ENCODE measurements at places on chromosomes 4 and X.

DNA sequence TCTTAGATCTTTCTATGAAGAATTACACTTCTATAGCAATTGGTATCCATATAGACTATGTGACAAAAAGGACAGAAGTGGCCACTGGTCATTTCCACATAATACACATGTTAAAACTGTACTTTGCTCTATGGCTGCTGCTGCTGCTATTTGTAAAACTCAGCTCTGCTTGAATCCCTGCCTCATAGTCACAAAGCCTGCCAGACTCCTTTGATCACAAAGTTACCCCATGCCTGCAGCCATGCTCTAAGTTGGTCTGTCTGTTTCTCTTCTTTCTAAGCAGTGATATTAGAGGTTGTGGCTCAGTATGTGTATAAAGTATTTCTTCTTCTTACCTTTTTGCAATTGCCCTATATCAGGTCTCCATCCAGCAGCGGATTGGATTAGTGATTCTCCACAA is 210.9 kb downstream of the GRID2 start:
- no peak for DNase-seq

GRCh38 chr4:113524505-113525186 is 236.9 kb downstream of the CAMK2D start:
- no peak for DNase-seq

DNA sequence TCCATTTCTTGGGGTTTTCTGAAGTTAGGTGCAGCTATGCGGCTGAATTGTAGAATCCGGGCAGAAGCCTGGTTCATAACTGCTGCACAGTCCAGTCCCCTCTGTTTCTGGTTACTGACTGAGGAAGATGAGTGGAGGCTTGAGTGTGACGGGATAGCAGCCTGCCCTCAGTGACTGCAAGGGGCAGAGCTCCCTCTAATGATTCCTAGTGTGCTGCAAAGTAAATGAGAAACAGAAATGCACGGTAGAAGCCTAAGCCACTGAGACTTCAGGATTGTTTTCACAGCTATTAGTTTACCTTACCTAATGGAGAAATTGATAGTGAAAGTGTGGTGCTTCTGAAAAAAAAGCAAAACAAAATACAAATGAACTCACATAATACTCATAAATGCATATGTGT is 189.2 kb downstream of the GPM6A start:
- no peak for DNase-seq

DNA sequence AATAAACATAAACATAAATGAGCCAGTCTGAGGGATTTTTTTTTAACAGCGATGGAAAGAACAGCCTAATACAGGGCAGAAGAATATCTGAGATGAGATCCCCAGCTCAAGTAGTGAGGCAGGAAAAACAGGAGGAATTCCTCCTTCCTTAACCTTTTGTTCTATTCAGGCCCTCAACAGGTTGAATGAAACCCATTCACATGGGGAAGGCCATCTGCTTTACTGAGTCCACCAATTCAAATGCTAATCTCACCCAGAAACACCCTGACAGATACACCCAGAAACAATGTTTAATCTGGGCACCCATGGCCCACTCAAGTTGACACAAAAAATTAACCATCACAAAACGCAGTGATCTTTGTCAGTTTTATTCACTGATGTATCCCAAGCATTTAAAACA is 45.5 kb downstream of the SMIM31 start:
- no peak for DNase-seq

GRCh38 chrX:70852294-70852693 is 56.2 kb downstream of the TEX11 start:
- no peak for DNase-seq

- peak; percentile 9 for DNase-seq
Observed at GRCh38 chr4:1047106-1047975, 35.9 kb downstream of the FGFRL1 start.

- no peak for DNase-seq
Observed at GRCh38 chrX:96683997-96684338, 674 bp upstream of the DIAPH2 start.

- DNase-seq = no peak
Observed at GRCh38 chrX:41887691-41888090, 35.7 kb downstream of the CASK start.

DNA sequence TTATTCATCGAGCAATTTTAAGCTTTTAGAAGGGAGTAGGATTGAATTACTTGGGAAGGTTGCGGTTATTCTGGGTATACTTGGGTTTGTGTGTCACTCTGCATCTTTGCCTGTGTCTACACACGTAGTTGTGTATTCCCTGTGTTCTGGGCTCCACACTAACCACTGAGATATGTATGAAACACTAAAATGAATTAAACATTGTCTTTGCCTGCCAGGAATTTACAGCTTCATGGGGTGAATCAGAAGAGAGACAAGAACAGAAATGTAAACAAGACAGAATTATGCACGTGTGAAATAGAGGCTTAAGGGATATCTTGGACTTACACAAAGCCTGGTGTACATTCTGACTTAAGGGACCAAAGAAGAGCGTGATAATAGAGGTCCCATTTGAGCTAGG is 228.5 kb downstream of the AFF2 start:
- no peak for DNase-seq

DNA sequence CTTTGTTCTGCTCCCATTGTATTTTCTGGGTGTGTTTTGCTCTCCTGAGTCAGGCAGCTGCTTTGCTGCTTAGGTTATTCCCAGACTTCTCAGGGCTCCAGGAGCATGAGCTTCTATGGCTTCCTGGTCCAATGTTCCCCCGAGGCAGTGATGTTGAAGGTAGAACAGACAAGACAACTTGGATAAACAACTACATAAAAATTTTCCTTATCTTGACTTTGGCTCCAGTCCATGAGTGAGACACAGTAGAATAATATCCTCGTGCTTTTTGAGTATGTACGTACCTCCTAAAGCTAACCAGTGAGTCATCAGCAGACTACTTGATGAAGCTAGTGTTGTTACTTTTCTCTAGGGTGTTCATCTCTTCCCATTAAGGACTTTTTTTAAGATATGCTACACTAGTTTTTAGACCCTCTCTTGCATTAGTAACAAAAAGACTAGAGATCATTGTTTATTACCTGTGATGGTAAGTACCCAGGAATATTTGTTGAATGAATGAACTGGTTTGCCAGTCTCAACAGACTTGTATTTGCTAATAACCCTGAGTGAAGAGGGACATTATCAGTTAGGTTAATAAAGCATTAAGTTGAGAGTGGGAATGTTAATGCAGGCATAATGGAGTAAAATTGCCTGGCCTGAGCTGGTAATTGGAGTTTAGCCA is 131.9 kb downstream of the FHIP1A start:
- no peak for DNase-seq

DNA sequence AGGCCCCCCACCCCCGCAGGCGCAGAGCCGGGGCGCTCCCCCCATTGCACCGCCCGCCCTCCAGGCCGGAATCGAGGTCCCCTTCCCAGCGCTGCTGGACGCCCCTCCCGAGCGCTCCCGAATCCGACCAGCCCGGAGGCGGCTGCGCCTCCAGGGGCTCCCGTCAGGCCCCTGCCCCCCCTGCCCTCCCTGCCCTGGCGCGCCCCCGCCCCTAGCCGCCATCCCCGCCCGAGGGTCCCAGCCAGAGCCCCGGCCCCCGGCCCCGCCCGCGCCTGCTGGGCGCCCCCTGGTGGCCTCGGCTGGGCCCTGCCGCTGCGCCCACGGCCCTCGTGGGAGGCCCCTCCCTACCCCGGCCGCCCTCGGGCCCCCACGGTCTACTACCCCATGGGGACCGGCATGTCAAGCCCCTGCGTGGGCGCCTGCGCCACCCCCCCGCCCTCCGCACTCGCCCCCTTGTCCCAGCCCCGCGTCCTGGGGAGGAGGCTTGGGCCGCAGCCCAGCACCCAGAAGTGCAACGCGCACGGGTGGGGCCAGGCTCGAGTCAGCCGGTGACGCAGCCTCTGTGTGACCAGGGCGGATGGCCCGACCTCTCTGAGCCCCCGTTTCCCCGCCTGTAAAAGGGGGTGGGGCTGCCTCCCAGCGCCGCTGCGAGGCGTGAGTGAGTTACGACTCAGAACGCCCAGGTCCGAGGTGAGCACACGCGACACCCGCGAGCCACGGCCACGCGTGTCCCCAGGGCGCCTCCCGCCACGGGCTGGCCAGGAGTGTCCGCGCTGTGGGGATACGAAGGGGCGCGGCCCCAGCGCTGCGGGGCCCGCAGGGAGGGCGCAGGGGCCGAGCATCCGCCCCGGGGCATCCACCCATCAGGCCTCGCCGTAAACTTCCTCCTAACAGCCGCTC is 104.9 kb downstream of the FAM53A start:
- peak; percentile 76 for DNase-seq

DNA sequence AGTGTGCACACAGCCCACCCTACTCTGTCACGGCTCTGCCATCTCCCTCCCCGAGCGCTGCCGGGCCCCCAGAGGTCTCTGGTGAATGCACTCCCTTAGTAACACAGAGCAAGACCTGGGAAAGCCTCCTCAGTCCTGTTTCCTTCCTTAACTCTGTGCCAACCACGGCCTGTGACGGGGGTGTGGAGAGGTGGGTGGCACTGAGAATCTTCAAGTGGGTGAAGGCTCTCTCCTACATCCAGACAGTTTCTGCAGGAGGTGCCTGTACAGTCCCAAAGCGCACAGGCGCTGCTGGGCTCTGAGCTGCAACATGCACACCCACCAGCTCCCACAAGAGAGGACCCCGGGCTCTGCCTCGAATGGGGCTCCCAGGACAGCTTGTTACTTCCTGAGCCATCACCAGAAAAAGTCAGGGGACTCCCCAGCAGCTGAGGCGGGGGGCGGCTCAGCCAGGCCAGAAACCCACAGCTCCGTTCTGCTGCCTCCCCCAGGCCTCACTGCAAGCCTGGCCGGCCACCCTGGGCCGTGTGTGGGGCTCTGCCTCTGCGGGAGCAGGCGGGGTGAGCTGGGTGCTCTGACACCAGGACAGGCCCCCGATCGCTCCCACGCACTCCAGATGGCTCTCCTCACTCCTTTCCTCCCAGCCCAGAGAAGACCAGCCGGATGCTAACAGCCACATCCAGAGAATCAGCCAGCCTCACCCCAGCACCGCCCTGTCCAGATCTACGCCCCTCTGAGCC is 29.7 kb downstream of the FAM53A start:
- DNase-seq = no peak

DNA sequence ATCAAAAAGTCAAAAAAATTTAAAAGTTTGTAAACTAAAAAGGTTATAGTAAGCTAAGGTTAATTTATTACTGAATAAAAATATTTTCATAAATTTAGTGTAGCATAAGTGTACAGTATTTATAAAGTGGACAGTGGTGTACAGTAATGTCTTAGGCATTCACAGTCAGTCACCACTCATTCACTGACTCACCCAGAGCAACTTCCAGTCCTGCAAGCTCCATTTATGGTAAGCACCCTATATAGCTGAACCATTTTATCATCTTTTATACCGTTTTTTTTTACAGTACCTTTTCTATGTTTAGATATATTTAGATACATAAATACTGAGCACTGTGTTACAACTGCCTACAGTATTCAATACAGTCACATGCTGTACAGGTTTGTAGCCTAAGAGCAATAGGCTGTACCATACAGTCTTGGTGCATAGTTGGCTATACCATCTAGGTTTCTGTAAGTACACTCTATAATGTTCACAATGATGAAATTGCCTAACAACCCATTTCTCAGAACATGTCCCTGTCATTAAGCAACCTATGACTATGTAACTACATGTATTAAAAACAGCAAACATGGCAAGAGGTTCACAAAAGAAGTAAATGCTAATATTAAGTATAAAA is 18.6 kb downstream of the ACSL4 start:
- no peak for DNase-seq

DNA sequence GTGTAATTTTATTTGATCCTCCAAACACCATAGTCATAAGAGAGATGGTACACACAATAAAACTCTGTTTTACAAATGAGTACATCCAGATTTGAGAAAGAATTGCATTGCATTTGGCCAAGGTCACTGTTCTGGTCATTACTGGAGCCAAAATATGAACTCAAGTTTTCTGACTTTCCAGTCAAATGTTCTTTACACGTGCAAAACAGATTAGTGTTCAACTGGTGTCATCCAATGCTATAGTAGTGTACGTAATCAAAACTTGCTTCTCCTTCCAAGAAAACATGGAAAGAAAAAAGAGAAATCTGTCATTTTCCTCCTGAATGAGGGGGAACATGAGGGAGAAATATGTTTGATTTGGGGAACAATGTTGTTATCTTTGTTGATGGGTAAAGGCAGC is 291.9 kb downstream of the NAF1 start:
- DNase-seq = no peak

DNA sequence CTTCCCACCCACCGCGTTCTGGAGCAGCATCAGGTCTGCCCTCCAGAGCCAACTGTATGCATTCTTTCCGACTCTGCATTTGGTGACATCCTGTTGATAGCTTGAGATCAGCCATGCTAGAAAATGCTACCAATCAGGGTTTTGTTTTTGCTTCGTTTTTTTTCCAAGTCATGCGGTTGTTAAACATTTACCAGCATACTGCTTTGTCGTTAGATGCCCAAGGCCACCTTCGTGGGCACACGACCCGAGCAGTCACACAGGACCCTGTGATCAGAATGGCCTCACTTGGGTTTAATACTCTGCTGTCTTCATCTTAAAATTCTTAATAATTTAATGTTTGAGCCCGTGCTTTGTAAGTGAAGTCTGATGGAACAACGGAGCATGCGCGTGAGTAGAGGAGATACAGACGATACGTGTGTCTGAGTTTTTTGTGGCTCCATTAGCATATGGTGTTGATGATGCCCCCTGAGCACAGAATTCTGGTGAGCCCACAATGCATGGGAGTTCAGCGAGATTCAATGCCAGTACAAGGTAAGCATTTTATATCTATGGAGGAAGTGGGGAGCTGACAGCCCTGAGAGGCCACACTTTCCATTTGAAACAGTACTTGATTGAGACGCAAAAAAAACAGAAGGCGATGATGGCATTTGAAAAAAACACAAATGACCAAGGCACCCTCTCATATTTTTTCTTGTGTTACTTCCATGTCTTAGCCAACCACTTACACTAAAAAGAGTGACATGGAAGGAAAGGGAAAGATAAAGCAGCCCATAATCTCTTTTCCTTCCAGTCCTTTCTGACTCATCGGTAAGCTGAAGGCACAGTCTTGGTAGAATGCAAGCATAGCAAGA is 323.6 kb downstream of the BCOR start:
- peak; percentile 33 for DNase-seq

DNA sequence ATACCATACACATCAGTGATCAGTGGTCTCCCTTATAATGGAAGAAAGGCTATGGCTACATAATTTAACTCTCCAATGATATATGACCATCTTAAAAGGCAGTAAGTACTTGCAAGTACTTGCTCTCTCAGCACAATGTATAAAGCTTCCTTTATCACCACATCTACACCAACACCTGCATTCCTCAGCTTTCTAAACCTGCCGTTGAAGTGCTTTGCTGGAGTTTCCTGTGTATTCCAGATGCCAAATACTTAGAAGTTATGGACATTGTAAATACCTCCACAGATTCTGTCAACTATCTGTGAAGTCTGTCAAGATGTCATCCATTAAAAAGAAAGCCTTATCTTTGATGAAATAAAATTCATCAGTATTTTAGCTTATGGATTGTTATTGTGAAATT is 335.0 kb upstream of the GALNTL6 start:
- no peak for DNase-seq

DNA sequence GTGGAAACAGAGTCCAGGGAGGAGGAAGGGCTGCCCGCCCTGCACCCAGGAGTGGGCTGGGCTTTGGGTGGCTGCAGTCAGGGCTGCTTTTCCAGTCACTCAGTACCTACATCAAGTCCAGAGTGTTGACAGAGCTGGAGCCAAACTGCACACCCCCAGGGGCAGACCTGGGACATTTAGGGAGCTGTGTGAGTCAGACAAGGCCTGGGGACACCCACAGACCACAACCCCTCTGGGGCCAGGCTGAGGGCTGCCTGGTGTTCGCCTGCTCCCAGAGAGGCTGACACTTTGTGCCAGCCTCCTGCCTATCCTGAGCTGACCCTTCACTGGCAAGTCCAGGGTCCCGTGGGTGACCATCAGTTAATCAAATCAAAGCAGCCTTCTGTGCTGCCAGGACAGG is 240.0 kb downstream of the BCOR start:
- DNase-seq = no peak

Data from activated naive CD4-positive, alpha-beta T cell treated with anti-CD3 and anti-CD28 coated beads, Interleukin-2, amount 50 U/mL, for 16 hours (primary cell).